Neural progenitor cell (in vitro differentiated cells): ENCODE measurements at places on chromosomes 7 and 10. TPM values are rescaled to one million over a fixed set of nuclear protein-coding genes. Genes with fewer than 3 reads are reported as not detected.

SLC18A2 gene
- 0.88 and 1.6 TPM in 2 replicates for total RNA-seq

DNA sequence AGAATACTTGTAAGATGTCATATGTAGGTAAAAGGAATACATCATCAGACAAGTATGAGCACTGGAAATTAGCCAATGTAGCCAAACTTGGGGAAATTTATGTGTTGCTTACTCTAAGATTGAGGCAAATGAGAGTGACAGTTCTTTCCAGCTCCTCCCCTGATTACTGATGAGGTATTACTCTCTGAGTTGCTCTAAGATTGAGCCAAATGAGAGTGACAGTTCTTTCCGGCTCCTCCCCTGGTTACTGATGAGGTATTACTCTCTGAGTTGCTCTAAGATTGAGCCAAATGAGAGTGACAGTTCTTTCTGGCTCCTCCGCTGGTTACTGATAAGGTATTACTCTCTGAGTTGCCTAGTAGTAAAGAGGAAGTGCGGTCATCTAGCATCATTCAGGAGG, 435.8 kb downstream of the NRG3 start:
- no peak for DNase-seq

DNA sequence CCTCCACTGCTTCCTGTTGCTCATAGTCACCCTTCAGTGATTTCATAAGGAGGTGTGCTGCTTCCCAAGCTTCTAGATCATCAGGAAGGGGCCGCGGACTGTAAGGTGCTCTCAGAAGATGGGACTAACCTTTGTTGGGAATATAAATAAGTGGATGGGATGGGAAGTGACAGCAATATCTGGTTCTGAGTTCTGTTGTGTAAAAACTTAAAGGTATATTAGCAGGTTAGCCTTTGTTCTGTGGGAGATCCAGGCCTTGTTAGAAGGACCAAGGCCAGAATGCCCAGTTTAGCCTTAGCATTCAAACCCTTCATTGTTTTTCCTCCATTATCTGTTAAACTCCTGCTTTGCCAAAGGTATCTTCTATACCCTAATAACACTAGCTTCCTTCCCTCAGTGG, 12.4 kb downstream of the BUB3 start:
- no peak for DNase-seq

DNA sequence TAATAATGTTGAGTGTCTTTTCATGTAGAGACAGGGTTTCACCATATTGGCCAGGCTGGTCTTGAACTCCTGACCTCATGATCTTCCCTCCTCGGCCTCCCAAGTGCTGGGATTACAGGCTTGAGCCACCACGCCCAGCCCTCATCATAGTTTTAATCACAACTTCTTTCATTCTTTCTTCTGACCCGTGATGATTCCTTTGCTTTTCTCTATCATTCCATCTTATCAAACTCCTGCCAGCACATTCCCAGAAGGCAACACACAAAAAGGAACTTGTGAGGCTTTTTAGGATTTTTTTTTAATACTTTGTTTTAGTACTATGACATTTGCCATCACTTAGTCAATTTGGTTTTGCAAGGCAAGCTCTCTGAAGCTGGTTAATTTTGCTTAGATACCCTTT, 77.5 kb upstream of the MEOX2 start:
- DNase-seq, result no peak

CYP2C8 gene
- 1.1 and 2.8 TPM in 2 replicates for total RNA-seq

ARHGEF5 gene
- 3.7 and 6.4 TPM in 2 replicates for total RNA-seq

- DNase-seq, result peak; percentile 52
Measured at GRCh38 chr7:87310790-87311419, 34.6 kb upstream of the CROT start.

- DNase-seq, result no peak
Measured at GRCh38 chr10:49021685-49022084, 82.0 kb upstream of the LRRC18 start.

DNA sequence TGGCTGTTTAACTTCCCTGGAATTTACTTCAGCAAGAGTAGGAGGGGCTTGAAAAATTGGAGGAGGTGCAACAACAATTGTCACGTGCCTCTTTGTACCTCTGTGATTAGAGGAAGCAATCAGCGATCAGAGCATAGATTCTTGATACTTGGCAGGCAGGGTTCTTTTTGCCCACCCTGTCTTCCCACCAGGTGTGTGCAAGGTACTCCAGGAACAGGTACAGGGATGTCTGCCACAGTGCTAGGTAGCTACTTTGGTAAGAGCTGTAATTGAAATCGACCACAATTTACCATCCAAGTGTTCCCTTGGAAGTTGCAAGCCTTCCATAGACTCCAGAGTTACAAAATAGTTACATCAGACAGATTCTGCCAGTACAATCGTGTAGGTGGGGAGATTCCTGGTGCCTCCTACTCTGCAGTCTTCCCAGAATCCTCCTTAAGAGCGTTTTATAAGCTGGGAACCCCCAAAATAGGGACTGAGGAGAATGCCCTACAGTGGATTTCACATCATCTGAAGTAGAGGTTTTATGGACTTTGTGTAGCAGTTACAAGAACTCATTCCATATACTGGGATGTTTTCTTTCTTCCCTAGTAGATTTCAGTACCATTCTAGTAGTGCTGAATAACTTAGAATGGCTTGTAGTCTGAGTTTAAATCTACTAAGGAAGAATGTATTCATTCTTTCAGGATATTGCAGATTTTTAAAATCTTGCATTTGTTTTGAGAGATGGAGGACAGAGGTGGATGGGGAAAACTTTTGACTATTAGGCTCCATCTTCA, 101.9 kb downstream of the EXOC4 start:
- no peak for DNase-seq

- DNase-seq, result no peak
Measured at GRCh38 chr10:17783751-17784150, 25.4 kb upstream of the MRC1 start.

SLC18A3 gene
- not detected in 2 replicates for total RNA-seq

GRCh38 chr10:76902949-76903348, 734.7 kb downstream of the KCNMA1 start:
- DNase-seq, result peak; percentile 82

DNA sequence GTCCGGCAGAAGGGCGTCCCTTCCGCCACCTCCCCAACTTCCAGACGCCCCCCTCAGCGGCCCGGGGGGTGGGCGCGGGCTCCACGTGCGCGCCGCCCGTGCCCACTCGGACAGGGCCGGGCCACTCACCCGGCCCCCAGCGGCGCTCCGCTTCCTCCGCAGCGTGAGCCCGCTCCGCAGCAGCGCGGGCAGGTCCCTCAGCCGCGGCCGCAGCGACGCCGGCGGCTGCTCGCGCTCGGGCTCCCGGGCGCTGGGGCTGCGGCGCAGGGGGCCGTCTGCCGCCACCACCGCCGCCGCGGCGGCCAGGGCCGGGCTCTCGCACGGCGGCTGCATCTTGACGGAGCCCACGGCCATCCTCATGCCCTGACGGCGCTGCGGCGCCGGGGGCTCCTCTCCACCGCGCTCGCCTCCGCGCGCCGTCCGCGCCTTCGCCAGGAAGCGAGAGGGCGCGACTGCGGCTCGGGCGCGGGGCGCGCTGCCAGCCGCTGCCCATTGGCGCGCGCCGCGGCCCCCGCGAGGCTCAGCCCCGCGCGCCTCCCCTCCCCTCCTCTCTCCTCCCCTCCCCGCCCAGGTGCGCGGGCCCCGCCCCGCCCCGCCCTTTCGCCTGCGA, at the start of gene RAPGEF5:
Gene RAPGEF5 (minus strand): TSS at position 454 of the 610 bp plus-strand sequence. CDS start 94 bp downstream, at position 360.
- peak; percentile 75 for DNase-seq

MSMB gene
- total RNA-seq, result not detected in 2 replicates

GRCh38 chr7:100423315-100423714, 5.2 kb downstream of the ZCWPW1 start:
- no peak for DNase-seq

PKD2L1 gene
- not detected in 2 replicates for total RNA-seq

DNA sequence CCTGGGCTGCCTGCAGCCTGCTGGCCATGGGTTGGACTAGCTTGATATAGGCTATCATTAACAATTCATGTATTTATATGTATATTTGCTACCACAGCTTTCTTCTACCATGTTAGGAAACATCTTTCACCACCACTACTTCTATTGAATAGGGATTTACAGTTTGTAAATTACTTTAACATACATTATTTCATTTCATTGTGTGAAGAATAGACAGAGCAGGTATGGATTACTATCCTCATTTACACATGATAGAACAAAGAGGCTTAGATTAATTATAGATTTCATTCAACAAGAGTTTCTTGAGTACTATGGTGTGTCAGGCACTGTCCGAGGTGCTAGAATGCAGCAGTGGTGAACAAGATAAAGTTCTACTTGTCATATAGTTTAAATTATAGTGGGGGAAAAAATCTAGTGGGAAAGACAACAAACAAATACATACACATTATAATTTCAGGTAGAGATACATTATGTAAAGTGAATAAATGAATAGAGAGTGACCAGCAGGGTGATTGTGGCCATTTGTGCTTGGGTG, 20.6 kb downstream of the VTI1A start:
- no peak for DNase-seq

FEZF1 gene
- total RNA-seq, result 330 and 467 TPM in 2 replicates

- DNase-seq, result peak; percentile 48
Measured at GRCh38 chr7:144835155-144835611, 670 bp downstream of the TPK1 start.

GRCh38 chr10:116716381-116716780, 26.0 kb downstream of the HSPA12A start:
- DNase-seq, result no peak

DNA sequence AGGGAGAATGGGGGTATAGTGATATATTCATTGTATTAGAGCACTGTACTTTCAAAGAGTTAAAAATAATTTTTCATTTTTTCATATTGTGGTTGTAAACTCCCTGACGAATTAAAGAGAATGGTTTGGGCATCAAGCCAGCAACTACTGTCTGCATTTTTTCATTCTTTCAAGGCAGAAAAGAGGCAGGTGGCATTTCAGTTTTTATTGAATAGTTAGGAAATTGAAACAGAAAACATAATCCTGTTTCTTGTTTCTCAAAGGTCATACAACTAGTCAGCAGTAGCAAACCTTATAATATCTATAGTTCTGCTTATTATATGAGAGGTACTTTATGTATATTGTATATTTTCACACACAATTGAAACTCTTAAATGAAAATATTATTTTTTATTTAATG, 303.9 kb upstream of the KCND2 start:
- DNase-seq, result no peak

GRCh38 chr10:29224631-29225030, 64.2 kb upstream of the LYZL1 start:
- no peak for DNase-seq
